ENCODE measurements at places on chromosomes 1 and 21.
A peak's percentile ranks its signal among the peaks of the same experiment; 100 is the strongest.

DNA sequence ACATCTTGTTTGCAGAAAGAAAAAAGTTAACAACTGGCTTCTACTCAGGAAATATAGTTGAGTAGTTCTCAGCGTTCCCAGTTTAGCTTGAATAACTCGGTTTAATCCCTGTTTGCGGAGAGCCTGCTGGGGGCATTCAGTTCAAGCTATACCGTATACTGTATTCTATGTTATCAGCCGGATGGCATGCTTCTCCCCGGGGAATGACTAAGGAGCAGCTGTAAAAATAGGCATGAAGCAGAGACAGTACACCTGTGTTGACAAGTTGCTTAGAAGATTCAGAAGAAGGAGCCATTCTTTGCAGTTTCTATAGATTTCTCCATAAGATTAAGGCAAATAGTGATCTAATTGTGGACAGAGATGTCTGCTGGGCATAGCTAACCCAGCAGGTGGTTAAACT, 267.8 kb upstream of the NCAM2 start:
- no peak for DNase-seq

- DNase-seq, result no peak
Observed at GRCh38 chr1:54887665-54888071, 673 bp upstream of the DHCR24 start.

GRCh38 chr1:17773591-17774326, 18.6 kb downstream of the ACTL8 start:
- no peak for DNase-seq

DNA sequence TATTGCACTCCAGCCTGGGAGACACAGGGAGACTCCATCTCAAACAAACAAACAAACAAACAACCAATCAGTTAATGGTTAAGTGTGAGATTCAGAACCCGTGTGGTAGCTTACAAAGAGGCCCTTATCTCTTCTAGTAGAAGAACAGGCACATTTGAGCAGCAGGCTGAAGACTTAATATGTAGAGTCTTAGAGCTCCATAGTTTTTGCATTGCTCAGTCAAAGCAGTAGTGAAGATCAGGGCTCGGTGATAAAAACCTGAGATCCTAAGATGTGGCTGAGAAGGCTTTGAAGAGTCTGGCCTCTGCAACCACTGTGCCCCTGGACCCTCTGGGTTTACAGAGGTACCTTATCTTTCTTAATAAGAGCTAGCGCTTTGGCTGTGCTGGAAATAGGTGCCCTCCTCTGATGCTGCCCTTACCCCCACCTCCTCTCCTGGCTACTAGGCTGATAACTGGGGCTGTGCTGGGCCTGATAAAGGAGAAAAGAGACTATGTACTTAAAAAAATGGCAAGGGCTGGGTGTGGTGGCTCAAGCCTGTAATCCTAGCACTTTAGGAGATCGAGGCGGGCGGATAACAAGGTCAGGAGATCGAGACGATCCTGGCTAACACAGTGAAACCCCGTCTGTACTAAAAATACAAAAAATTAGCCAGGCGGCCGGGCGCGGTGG, 10.5 kb upstream of the UCK2 start:
- DNase-seq, result no peak

DNA sequence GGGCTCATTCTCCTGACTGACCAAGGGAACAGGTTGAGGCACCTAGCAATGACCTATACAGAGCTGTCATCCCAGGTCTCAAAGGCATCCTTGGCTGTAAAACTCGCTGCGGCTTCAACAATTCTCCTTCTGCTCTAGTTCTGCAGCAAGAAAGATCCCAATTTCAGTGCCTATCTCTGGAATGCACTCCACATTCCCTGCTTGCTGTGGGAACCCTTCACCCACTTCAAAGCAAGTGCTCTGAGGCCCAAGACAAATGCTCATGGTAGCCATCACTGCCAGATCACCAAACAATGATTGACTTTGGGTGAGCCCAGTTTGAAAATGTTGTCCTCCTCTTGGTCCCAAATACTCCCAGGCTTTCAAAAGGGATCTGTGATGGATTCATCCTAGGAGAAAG, 37.7 kb upstream of the FMO3 start:
- no peak for DNase-seq

- DNase-seq, result no peak
Observed at GRCh38 chr1:208181364-208181763, 62.8 kb downstream of the PLXNA2 start.

- DNase-seq, result no peak
Observed at GRCh38 chr1:10791105-10791951, 5.1 kb downstream of the CASZ1 start.

GRCh38 chr1:31877544-31877943, 60.6 kb downstream of the PTP4A2 start:
- DNase-seq, result no peak

DNA sequence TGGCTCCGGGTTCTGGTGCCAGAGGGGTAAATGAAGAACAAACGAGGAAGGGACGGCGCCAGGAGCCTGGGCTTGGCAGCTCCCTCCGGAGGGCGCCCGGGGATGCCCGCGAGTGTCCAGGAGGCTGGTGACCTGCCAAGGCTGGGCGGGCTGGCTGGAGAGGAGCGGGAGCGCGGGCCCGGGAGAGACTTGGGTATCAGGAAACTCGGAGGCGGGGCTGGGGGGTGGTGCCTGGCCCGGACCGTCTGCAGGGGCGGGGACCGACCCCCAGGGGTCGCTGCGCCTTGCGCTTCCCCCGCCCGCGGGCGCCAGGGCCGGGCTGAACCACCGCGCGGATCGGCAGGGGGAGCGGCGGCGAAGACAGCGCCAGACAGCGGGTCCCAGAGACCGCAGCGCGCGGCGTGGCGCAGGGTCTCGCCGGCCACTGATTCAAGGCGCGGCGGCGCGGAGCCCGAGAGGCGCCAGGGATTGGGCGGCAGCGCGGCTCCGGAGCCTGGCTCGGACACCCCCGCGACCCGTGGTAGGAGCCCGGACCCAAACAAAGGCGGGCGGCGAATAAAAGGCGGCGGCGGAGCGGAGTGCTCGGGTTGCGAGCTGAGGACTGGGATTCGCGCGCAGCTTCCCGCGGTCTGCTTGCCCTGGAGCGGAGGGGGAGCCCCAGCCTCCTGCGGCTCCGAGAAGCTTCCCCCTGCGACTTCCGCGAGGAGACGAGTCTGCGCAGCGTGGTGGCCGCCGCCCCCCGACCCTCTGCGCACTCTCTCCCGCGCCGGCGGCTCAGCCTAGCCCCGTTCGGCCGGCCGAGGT, at the start of gene DISP3:
DISP3 (plus strand) TSS at position 585 of the 804 bp plus-strand sequence. CDS start 21,838 bp downstream, outside the sequence.
- peak; percentile 60 for DNase-seq

GRCh38 chr1:11337580-11338073, 64.6 kb downstream of the UBIAD1 start:
- no peak for DNase-seq

- no peak for DNase-seq
Observed at GRCh38 chr1:55035904-55036303, 3.4 kb upstream of the PCSK9 start.

- peak; percentile 24 for DNase-seq
Observed at GRCh38 chr1:109625176-109625575, 5.5 kb downstream of the AMPD2 start.

DNA sequence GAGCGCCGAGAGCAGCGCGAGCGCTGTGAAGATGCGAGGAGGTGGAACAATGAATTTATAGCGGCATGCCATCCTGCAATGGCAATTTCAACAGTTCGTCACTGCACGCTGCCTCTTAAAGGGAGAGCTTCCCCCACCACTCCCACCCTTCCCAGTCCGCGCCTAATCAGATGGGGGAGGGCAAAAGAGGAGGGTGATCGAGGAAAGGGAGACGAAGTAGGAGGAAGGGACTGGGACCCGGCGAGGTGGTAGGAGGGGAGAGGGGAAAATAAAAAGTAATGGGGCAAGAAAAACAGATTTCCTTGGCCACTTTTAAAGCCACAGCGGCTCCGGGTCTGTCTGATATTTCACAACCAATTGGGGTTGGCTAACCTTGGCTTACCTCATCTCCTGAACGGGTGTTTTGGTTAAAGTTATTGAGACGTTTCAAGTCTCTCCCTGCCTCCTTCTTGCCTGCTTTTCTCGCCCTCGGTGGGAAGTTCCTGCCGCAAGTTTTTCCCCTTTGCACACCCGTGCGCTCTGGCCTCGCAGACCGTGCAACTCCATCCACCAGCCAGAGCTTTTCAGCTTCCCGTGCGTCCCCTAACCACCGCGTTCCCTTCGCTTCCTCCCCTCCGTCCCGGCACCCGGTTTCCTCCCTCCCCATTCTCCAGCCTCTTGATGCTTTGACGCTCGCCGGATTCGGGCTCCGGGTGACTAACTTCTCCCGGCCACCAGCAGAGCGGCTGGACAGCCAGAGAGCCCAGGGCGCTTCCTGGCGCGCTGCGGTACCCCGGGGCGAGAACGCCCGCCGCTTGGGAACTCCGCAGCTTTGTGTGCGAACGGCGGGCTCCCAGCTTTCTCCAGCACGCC, at the start of gene ADAMTS5:
ADAMTS5 (minus strand) TSS at position 27 of the 852 bp plus-strand sequence. CDS start 697 bp downstream, outside the sequence.
- DNase-seq, result peak; percentile 87

GRCh38 chr1:183248989-183249691, 63.1 kb downstream of the LAMC2 start:
- no peak for DNase-seq

DNA sequence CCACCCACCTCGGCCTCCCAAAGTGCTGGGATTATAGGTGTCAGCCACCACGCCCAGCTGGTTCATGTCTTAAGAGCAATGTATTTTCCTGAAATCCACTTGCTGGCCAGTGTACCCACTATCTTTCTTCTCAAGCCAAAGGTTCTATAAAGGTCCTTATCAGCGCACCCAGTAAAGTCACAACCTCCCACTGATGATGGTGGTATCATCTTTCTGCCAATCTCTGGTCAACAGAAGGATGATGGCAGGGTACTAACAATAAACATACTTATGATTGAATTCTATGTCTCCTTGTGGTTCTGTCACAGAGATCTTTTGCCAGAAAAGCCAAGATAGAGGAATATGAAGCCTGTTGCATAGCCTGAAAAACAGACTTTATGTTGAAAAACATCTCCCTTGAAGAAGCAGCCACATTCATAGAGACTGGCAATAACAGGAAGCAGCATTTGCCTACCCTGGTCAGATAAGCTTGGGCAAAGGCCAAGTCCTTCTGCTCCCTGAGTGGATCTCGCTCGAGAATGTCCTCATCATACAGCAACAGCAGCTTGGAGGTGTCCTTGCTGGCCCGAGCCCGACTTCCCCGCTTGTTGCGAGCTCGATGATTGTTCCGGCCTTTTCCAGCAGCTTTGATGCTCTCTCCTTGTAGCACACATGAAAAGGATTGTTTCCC, 73.0 kb downstream of the DAP3 start:
- DNase-seq, result no peak

- no peak for DNase-seq
Observed at GRCh38 chr1:99560207-99561040, 85.5 kb upstream of the PALMD start.

GRCh38 chr21:37821786-37822450, 94.3 kb downstream of the KCNJ6 start:
- DNase-seq, result no peak

DNA sequence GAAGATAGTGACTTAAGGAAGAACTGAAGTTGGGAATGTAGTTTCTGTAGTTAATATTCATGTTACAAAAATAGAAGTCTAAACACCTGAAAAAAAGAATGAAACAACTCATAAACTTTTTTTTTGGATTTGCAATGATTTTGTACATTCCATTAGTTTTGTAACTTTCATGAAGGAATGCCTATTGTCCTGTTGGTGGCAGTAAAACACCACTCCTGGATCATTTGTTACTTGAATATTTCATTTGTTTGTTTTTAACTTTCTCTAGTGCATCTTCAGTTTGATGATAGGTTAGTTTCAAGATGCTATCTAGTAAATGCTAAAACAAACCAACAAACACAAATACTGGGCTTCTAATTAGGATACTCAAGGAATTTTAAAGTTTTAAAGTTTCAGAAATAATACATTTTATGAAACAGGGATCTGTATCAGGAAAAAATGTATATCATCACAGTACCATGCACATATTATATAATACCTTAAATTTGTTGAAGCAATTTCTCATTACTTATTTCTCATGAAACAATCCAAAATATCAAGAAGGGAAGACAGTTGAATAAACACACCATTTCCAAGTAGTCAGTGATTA, 229.7 kb upstream of the CACYBP start:
- DNase-seq, result no peak

All from left hindlimb (tissue), 1 donor.